ENCODE measurements at places on chromosomes 12 and 14. TPM values are rescaled to one million over a fixed set of nuclear protein-coding genes. Genes with fewer than 3 reads are reported as not detected.
A peak's percentile ranks its signal among the peaks of the same experiment; 100 is the strongest.

The BDKRB1 gene
- not detected for total RNA-seq

The IGF1 gene
- total RNA-seq, result not detected

The CD9 gene
- total RNA-seq, result 168 TPM

The SSTR1 gene
- total RNA-seq, result 0.93 TPM

The CLMN gene
- 8.2 TPM for total RNA-seq

The EXOC3L4 gene
- total RNA-seq, result not detected

The ANKRD33 gene
- total RNA-seq, result 0.19 TPM

The DPPA3 gene
- total RNA-seq, result 1.2 TPM

The SERPINA5 gene
- total RNA-seq, result 1.9 TPM

The L2HGDH gene
- 29.7 TPM for total RNA-seq

The FOXN4 gene
- total RNA-seq, result 0.26 TPM

The GLS2 gene
- 16.9 TPM for total RNA-seq

The ITGB7 gene
- total RNA-seq, result 1.2 TPM

DNA sequence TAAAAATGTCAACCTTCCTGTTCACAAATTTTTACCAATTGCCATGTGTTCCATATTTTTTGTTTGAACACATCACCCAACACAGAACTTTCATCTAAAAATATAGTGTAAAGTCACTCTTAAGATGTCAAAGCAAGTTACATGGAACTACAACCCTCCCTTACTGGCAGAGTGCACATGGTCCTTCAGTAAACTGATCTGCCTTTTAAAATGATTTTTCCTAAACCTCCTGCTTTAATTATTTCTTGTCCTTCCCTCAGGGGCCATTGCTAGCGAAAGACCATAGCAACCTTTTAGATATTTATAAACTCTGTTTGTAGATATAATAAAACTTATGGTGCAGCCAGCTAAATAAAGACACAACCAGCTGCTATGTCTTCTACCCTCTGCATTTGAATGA, 255.2 kb upstream of the FAR2 start:
- no peaks in the 10 kb centered on the region for H3K27me3 ChIP-seq
- no peak for DNase-seq

DNA sequence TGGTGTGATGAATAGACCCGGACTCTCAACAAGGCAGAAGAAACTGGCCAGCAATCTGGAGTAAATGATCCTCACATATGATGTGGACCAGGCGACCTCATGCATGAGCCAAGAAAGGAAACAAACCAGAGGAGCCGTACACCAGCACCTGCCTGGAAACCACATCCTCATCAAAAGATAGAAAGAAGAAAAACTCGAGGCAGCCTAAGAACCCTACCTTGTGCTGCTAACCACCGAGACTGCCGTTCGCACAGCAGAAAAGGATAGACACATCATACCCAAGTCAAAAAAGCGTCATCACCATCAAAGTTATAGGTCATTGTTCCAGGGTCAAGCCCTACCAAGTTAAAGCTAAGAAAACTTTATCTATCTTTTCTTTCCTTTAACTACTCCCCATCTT, 66.7 kb downstream of the RESF1 start:
- no peak overlapping the region for H3K4me3 ChIP-seq
- no peak for DNase-seq
- no peaks in the 10 kb centered on the region for H3K36me3 ChIP-seq

DNA sequence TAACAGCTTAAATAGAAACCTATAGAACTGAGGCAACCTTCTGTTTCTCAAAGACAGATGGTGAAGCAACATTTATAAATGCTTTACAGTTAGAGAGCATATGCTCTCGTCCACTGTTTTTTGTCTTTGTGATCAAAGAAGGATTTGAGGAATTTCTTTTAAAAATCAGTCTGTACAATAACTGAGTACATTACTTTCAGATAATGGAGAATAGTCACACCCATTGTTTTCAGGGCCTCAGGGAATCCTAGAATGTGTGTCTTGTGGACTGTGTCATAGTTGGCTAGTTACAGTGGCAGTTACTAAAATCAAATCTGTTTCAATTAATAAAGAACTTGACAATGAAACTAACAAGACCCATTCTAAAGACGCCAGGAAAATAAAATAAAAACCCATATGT, 107.9 kb downstream of the PRKCH start:
- H3K4me1 ChIP-seq, result peaks cover 5% of the 10 kb centered on the region
- no peak overlapping the region for H3K4me3 ChIP-seq
- H3K27ac ChIP-seq, result no peak overlapping the region
- DNase-seq, result no peak
- no peaks in the 10 kb centered on the region for H3K27me3 ChIP-seq

GRCh38 chr12:96906849-96907670, at the start of gene NEDD1:
Gene NEDD1, plus strand, starts transcription at chr12:96907257. Its CDS starts 2,503 bp downstream, at chr12:96909760.
- no peaks in the 10 kb centered on the region for H3K36me3 ChIP-seq
- H3K4me3 ChIP-seq, result peak within 1 kb of the TSS; percentile 93
- H3K4me1 ChIP-seq, result peaks cover 3% of the 10 kb centered on the region
- peak within 1 kb of the TSS; percentile 59 for H3K27ac ChIP-seq
- no peaks in the 10 kb centered on the region for H3K27me3 ChIP-seq
- peak; percentile 77 for DNase-seq

- H3K27me3 ChIP-seq, result no peaks in the 10 kb centered on the region
- no peak for DNase-seq
- H3K4me1 ChIP-seq, result no peaks in the 10 kb centered on the region
- H3K36me3 ChIP-seq, result no peaks in the 10 kb centered on the region
- no peak overlapping the region for H3K27ac ChIP-seq
These were observed 119.8 kb downstream of the DPF3 start for GRCh38 chr14:72774141-72774540.

GRCh38 chr14:105184461-105184860, 3.3 kb upstream of the NUDT14 start:
- no peak overlapping the region for H3K27ac ChIP-seq
- H3K4me3 ChIP-seq, result no peak overlapping the region
- no peaks in the 10 kb centered on the region for H3K36me3 ChIP-seq
- H3K27me3 ChIP-seq, result no peaks in the 10 kb centered on the region

- H3K4me1 ChIP-seq, result no peaks in the 10 kb centered on the region
- no peak for DNase-seq
These were observed 308.9 kb upstream of the LMO3 start for GRCh38 chr12:16914853-16915252.

DNA sequence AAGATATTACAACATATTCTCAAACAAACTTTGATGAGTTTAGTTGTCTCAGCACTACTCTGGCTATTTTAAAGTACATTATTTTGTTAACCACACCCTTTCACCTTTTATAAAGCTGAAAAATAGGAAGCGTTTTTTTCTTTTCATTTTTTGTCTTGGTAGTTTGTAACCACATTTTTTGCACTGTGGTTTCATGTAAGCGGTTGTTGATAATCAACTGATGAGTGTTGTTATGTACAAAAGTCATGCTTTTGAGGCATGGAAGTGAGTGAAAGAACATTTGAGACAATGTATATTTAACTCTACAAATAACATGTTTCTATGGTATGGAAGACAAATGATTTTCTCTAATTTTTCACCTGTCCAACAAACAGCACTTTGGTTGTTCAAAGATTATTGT, 52.1 kb upstream of the ATP2B1 start:
- no peak overlapping the region for H3K27ac ChIP-seq
- DNase-seq, result no peak
- H3K4me1 ChIP-seq, result no peaks in the 10 kb centered on the region
- no peaks in the 10 kb centered on the region for H3K36me3 ChIP-seq

DNA sequence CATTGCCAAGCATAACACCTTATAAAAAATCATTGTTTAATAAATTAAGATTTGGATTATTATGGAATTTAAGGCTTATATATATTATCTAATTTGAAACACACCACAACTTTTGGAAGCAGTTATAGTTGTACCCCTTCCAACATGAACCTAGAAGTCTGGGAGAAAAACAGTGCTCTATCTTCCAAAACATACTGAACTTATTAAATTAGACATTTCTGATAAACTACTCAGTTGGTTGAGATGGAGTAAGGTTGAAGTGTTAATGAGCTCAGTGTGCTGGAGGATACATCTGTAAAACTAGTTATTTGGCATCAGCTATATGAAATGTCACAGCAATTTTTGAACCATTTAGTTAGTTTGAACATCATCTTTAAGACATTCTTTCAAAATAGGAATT, 227.4 kb downstream of the ALX1 start:
- H3K27ac ChIP-seq, result no peak overlapping the region
- DNase-seq, result no peak
- no peak overlapping the region for H3K4me3 ChIP-seq
- no peaks in the 10 kb centered on the region for H3K27me3 ChIP-seq
- H3K4me1 ChIP-seq, result no peaks in the 10 kb centered on the region

DNA sequence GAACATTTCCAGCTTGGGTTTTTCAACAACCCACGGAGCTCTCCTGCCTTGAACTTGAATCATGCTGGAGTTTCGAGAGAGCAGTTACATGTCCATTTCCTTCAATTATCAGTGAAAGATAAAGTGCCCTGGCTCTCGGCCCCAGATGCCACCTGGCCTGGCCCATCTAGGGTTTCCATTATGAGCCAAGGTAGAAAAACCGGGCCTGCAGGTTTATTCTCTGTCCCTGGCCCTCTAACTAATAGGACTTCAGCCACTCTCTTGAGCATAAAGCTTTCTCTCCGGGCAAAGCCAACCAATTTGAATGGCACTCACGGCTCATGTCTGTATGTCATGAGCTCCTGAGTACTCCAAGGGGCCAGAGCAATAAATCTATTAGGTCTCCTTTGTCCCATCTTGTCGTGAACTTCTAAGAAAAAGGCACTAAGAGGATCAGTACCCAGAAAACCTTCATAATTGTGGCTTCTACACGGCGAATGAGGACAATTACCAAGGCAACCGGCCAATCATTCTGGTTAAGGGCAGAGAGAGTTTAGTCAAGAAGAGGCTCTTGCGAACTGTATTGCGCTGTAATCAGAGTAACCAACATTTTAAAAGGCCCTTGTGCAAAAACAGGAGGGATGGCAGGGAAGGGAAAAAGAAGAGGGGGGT, 392.3 kb downstream of the MED13L start:
- DNase-seq, result no peak
- H3K4me3 ChIP-seq, result no peak overlapping the region
- H3K36me3 ChIP-seq, result no peaks in the 10 kb centered on the region
- no peak overlapping the region for H3K27ac ChIP-seq
- no peaks in the 10 kb centered on the region for H3K27me3 ChIP-seq

DNA sequence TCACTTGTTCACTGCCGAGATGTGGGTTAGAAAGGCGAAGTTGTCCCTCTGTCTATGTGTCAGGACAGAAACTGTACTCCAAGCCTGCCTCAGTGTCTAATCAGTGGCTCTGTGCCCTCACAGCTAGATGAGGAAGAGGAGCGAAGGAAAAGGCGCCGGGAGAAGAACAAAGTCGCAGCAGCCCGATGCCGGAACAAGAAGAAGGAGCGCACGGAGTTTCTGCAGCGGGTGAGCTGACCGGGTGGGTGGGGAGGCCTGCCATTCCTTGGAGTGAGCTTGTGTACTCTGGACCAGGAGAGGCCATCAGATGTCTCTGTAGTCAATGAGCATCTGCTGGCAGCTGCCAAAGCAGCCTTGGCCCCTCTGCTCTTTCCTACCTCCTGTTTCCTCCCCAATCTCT, 33.5 kb downstream of the JDP2 start:
- H3K27ac ChIP-seq, result no peak overlapping the region
- no peaks in the 10 kb centered on the region for H3K27me3 ChIP-seq
- H3K4me1 ChIP-seq, result peaks cover 19% of the 10 kb centered on the region
- DNase-seq, result no peak

GRCh38 chr12:130680451-130680990, 35.6 kb downstream of the RIMBP2 start:
- no peaks in the 10 kb centered on the region for H3K4me1 ChIP-seq
- no peak overlapping the region for H3K4me3 ChIP-seq

GRCh38 chr12:64894827-64895475, 70.5 kb downstream of the TBC1D30 start:
- H3K4me3 ChIP-seq, result no peak overlapping the region
- DNase-seq, result no peak
- H3K36me3 ChIP-seq, result no peaks in the 10 kb centered on the region
- H3K27me3 ChIP-seq, result no peaks in the 10 kb centered on the region
- H3K4me1 ChIP-seq, result no peaks in the 10 kb centered on the region

- H3K27me3 ChIP-seq, result no peaks in the 10 kb centered on the region
- H3K4me1 ChIP-seq, result no peaks in the 10 kb centered on the region
- no peak for DNase-seq
- H3K36me3 ChIP-seq, result peaks cover 29% of the 10 kb centered on the region
- no peak overlapping the region for H3K4me3 ChIP-seq
These were observed 8.5 kb downstream of the EIF4B start for GRCh38 chr12:53014709-53015108.

DNA sequence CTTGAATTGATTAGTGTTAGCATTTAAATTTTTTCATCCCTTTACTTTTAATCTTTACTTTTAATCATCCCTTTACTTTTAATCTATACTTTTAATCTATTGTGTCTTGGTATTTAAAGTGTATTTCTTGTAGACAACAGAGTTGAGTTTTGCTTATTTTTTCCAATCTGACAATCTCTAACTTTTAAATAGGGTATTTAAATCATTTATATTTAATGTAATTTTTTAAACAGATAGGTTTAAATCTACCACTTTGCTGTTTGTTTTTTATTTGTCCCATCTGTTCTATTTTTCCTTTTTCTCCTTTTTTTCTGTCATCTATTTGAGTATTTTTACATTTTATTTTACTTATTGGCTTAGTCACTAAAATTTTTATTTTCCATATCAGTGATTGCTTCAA, 68.3 kb downstream of the TTC7B start:
- no peak overlapping the region for H3K27ac ChIP-seq
- no peaks in the 10 kb centered on the region for H3K27me3 ChIP-seq
- no peak overlapping the region for H3K4me3 ChIP-seq
- no peak for DNase-seq
- H3K36me3 ChIP-seq, result no peaks in the 10 kb centered on the region
- no peaks in the 10 kb centered on the region for H3K4me1 ChIP-seq

- H3K27me3 ChIP-seq, result no peaks in the 10 kb centered on the region
- peaks cover 19% of the 10 kb centered on the region for H3K4me1 ChIP-seq
- H3K36me3 ChIP-seq, result peaks cover 25% of the 10 kb centered on the region
These were observed 14.1 kb downstream of the ZFHX2 start for GRCh38 chr14:23537351-23538049.

- H3K27ac ChIP-seq, result no peak overlapping the region
- H3K4me1 ChIP-seq, result peaks cover 7% of the 10 kb centered on the region
- H3K4me3 ChIP-seq, result no peak overlapping the region
- no peaks in the 10 kb centered on the region for H3K27me3 ChIP-seq
- H3K36me3 ChIP-seq, result no peaks in the 10 kb centered on the region
- DNase-seq, result no peak
These were observed 140.5 kb upstream of the TMCC3 start for GRCh38 chr12:94790825-94791224.

DNA sequence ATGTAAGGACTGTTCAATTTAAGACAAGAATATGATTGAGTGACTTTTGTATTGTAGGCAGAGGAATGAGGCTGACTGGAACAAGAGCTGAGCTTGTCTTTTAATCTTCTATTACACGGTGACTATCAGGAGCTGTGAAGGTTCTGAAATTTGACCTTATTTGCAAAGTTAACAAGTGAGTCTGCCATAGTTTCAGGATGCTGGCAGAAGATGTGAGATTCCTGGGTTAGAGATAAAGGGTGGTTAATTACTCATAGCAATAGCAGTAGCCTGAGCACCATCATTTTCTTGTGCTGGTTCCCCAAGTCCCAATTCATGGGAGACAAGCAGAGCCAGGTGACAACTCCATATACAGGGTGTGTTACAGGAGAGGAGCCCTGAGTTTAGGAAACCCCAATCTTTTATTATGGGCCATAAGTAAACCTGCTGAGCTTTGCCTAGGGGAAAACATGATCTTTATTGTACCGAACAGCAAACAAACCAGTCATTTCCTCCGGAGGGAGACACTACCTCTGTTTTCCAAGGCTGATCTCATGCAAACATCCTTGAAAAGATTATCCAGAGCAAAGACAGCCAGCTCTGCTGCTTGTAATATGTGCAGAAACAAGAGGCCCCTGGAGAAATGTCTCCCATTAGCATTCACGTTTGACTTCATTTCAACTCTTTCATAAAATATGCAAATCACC, 51.7 kb upstream of the DDX11 start:
- H3K36me3 ChIP-seq, result no peaks in the 10 kb centered on the region
- H3K27me3 ChIP-seq, result no peaks in the 10 kb centered on the region
- H3K4me1 ChIP-seq, result no peaks in the 10 kb centered on the region
- H3K4me3 ChIP-seq, result no peak overlapping the region
- peak; percentile 17 for DNase-seq
- H3K27ac ChIP-seq, result no peak overlapping the region
